Purkinje cell (primary cell): ENCODE measurements at places on chromosomes 2 and 18. TPM values are rescaled to one million over a fixed set of nuclear protein-coding genes. Genes with fewer than 3 reads are reported as not detected.

Gene CNGA3
- polyA plus RNA-seq = not detected in 2 replicates

Gene NEDD4L
- 3.6 and 14.0 TPM in 2 replicates for polyA plus RNA-seq

Gene HOXD12
- polyA plus RNA-seq = not detected in 2 replicates

Gene NEB
- 2.4 and 8.1 TPM in 2 replicates for polyA plus RNA-seq

Gene TGFA
- polyA plus RNA-seq = 0.55 and 3.7 TPM in 2 replicates

Gene SERPINB8
- 10.4 and 20.0 TPM in 2 replicates for polyA plus RNA-seq

Gene PRSS56
- polyA plus RNA-seq = not detected in 2 replicates

Gene MYO7B
- polyA plus RNA-seq = not detected in 2 replicates

Gene RNPEPL1
- polyA plus RNA-seq = 0.19 and 0.25 TPM in 2 replicates

Gene KYNU
- not detected in 2 replicates for polyA plus RNA-seq

Gene TUBA4B
- not detected in 2 replicates for polyA plus RNA-seq

Gene KIAA2012
- polyA plus RNA-seq = 0.13 and 0.90 TPM in 2 replicates
